Naive B cell (primary cell): ENCODE measurements at places on chromosomes 6 and 20.

GRCh38 chr6:85436939-85437495 lies 12.9 kb upstream of the NT5E start:
- no peak for DNase-seq

DNA sequence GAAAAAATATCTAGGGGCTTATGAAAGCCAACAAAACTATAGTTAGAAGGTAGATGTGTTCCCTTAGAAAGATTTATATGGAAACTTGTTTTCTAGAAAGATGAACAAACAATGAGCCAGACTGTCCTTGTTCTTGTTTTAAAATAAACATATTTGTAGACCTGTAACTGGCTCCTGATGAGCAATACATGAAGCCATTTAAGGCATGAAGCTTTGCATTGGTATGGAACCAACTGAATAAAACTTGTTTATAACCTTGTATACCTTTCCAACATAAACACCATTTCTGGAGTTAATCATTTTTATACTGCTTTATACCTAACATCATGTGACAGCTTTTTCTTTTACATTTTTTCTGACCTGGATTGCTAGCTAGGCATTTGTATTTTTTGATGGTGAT lies 247.8 kb downstream of the PRL start:
- DNase-seq, result no peak

DNA sequence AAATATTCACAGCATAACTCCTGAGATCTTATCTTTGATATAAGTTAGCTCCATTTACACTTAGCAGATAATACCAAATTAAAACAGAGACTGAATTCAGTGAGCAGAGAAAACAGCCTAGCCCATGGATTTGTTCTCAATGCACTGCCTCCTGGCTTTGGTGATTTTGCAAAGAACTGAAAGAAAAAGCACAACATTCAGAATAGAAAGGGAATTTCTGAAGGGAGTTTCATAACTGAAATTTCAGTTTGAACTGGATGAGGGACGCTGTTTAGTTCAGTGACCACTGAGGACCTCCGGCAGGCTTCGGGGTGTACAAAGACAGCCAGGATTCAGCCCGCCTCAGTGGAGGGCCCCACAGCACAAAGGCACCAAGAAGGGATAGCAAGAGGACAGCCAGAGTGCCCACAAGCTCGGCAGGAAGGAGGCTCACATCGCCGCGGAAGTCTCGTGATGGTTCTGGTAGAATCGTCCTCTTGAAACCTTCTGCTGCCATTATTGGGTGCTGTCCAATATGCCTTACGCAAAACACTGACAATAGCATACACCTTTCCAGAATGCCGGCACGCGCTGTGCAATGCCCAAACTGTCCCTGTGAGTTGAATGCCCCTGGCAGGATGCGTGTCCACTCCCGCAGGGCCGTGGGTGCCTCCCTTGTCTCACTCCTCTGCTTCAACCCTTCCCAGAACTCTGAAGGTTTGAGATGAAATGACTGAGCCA lies 9.7 kb upstream of the IRF4 start:
- no peak for DNase-seq

- peak; percentile 79 for DNase-seq
Observed at GRCh38 chr6:149863698-149864577, at the start of gene LRP11. Gene LRP11 (minus strand): TSS chr6:149864359. CDS start chr6:149864020, 339 bp downstream.

- DNase-seq, result no peak
Observed at GRCh38 chr6:75393806-75394205, 99.8 kb downstream of the FILIP1 start.

GRCh38 chr6:33812669-33813068 lies 8.9 kb upstream of the MLN start:
- no peak for DNase-seq

DNA sequence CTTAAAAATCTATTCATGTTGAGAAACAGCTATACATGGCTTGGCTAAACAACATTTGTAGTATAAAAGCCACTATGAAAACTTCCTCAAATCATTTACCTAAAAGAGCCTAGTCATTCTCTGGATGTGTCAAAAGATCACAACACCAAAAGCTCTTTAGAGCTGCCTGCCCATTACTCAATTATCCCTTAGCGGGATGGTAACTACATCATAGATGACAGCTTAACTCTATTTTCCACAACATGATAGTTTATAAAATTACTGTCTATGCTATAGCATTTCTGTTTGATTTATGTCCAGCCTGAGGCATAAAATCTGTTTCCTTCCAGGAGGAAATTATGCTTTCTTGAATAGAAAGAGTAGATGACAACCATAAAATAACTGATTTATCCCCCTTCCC lies 777.6 kb upstream of the HS3ST5 start:
- no peak for DNase-seq

- no peak for DNase-seq
Observed at GRCh38 chr20:22320245-22320915, 264.0 kb downstream of the FOXA2 start.

GRCh38 chr6:142413111-142413510 lies 111.3 kb downstream of the ADGRG6 start:
- no peak for DNase-seq

DNA sequence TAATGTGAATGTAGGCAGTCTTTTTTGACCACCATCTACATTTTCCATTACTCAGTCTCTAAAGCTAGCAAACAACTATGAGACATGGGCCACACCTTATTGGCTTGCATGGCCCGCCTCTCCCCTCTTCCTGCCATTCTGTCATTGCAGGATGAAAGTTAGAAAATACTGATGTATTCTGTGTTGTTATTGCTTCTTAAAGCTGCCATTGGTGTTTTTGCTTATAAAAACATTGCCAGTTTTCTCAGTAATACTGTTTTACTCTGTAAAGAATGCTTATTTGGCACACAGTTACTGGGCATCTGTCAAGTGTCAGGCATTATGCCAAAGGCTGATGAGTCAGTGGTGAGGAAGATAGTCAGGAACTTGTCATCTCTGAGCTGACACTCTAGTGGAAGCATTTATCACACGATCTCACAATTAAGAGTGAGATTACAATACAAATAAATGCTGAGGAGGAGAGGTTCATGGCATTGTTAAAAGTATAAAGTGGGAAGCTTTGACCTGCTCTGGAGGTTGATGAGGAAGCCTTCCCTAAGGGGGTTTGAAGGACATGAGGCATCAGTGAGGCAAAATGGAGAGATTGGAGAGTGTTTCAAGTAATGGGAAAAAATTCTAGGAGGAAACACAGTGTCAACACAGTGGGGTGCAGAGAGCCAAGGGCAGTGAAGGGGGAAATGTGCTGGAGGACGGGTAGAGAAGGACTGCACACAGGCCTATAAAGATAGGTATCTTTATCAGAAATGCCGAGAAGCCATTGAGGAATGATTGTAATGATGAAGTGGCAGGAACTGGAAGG lies 14.7 kb downstream of the KLHL32 start:
- no peak for DNase-seq

GRCh38 chr20:14877301-14878028 lies 540.1 kb upstream of the FLRT3 start:
- no peak for DNase-seq

DNA sequence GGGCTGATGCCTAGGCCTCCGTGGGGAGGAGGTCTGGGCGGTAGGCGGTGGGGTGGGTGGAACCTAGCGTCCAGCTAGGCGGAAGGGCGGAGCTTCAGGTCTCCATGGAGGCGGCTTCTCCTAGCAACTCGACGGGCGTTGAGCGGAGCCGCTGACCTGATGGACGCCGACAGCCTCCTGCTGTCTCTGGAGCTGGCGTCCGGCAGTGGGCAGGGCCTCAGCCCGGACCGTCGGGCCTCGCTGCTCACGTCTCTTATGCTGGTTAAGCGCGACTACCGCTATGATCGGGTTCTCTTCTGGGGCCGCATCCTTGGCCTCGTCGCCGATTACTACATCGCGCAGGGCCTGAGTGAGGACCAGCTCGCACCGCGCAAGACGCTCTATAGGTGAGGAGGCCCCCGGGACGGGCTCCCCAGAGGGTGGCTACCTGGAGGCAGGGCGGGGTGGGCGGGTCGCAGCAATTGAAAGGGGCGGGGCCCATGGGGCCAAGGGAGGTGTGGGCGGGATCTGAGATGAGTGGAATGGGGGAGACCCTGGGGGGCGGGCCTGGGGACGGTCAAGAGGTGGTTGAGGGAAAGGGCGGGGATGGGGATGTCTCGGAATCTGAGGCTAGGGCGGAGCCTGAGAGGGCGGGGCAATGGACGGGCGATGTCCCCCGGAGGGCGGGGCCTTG lies at the start of gene RSPH9:
RSPH9 (plus strand) TSS at position 97 of the 673 bp plus-strand sequence; CDS start at position 160, 63 bp downstream.
- DNase-seq, result peak; percentile 59

- DNase-seq, result peak; percentile 12
Observed at GRCh38 chr6:31332637-31333602, 24.1 kb downstream of the HLA-B start.

DNA sequence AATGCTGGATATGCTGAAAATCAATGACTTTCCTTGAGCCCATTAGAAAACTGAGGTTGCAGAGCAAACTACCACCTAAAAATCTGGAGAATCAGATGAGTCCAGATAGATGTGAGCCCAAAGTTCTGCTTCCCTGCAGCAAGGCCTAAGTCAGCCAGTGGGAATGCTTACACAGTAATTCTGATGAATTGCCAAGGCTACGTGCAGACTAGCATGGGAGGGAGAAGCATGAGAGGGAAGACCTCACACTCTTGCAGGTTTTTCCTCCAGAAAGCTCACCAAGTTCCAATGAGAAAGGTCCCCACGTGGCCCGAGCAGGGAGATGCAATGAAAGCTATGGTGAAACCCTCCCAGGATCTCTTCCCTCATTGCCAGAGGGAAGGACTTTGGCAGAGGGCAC lies 104.8 kb upstream of the SIRPA start:
- DNase-seq, result no peak

- no peak for DNase-seq
Observed at GRCh38 chr6:135222623-135223022, 41.5 kb downstream of the MYB start.

DNA sequence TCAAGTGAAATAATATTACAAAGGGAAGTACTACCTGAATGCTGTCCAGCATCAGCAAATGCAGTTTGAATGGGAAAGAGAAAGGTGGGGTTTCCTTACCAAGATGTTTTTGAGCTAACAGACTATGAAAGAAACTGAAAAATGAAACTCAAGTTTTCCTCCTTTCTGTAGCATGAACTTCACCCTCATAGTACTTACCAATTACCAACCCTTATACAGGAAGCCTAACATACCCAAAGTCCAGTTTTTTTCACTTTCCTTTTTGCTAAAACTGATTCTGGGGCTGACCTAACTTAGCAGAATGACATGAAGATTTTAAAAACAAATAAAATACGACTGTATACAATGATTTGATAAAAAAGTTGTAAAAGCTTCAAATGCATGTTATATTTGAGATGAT lies 5.2 kb downstream of the ZNFX1 start:
- no peak for DNase-seq

GRCh38 chr6:1611572-1612298 lies 2.0 kb downstream of the FOXC1 start:
- DNase-seq, result no peak

DNA sequence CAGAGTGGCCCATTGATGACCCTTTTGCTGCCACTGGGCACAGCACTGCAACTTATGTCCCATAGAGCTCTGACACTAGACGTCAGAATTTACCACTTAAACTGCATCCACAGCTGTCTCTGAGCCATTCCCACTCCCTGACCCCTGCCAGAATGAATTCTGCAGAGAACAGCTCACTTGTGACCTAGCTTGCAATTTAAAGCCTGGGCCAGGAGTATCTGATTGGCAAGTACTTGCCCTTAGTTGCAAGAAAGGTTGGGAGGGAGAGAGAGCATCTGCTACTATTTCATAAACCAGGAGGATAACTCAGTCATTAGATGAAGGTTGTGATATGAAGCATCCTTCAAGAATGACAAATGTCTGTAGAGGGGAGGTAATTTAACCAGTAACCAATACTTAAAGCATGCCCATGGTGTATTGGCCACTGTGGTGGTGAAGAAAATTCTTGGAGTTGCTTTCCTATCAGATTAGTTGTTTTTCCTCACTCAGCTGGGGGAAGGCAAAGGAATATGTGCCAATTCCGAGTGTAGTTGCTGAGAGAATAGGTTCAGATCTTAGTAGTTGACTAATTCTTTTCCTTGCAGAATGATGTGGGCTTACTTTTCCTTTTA lies 46.5 kb downstream of the IL22RA2 start:
- no peak for DNase-seq

GRCh38 chr20:33840759-33841435 lies 29.7 kb downstream of the CHMP4B start:
- no peak for DNase-seq

GRCh38 chr6:139597771-139598755 lies 223.6 kb upstream of the CITED2 start:
- no peak for DNase-seq

DNA sequence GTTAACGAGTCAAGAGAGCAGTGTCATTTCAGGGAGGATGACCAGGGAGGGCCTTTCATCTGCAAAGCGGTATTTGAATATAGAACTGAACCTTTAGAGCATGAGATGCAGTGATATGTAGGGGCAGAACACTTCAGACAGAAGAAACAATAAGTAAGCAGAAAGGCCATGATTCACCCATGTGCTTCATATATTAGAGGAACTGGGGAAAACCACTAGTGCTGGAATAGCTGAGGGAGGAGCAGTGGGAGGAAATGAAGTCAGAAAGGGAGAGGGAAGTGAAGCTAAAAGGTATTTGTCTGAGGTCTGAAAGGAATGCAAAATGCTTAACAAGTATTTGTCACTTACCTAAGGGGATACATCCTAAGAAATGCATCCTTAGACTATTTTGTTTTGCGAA lies 391.2 kb downstream of the ADGRB3 start:
- DNase-seq, result no peak

DNA sequence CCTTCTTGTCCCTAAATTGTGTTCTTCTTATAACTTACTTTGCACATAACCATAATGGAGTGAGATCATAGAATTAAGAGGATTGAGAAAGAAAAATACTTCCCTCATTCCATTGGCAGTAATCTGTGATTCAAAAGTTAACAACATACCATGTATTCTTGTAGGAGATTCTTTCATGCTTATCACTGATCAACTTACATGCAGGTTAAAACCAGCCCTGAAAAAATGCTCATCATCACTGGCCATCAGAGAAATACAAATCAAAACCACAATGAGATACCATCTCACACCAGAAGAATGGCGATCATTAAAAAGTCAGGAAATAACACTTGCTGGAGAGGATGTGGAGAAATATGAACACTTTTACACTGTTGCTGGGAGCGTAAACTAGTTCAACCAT lies 36.5 kb upstream of the GFRAL start:
- no peak for DNase-seq

GRCh38 chr6:123091091-123091895 lies 95.3 kb downstream of the CLVS2 start:
- DNase-seq, result no peak

DNA sequence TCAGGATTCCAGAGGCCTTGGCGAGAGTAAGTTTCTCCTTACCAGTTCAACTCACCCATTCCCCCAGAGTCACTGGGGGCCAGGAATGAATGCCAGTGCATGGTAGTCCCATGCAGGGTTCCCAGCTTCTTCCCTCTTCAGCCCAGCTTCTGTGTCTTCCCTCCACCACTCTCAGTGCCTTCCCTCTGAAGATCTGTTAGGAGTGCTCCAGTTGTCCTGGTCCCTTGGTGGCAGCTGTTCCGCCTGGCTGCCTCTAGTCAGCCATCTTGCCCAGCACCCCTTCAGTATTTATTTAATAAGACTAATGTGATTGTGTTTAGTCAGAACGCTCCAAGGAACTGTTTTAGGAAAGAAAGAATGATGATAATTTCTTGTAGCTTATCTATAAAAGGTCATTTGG lies 23.1 kb downstream of the FIG4 start:
- DNase-seq, result no peak

GRCh38 chr6:4675121-4675520 lies 101.1 kb upstream of the CDYL start:
- DNase-seq, result no peak

- DNase-seq, result no peak
Observed at GRCh38 chr20:46703435-46703834, 6.0 kb upstream of the SLC2A10 start.
